ENCODE measurements at places on chromosomes 4 and X.

- peak; percentile 92 for DNase-seq
Measured at GRCh38 chr4:183659029-183659871, at the start of the genes RWDD4 and TRAPPC11. TSS of gene RWDD4 (minus strand) at chr4:183659185. CDS start at chr4:183658952, 233 bp downstream. TSS of gene TRAPPC11 (plus strand) at chr4:183659293. CDS start at chr4:183663868, 4,575 bp downstream.

GRCh38 chr4:81457921-81458520 lies 13.7 kb downstream of the RASGEF1B start:
- DNase-seq = no peak

DNA sequence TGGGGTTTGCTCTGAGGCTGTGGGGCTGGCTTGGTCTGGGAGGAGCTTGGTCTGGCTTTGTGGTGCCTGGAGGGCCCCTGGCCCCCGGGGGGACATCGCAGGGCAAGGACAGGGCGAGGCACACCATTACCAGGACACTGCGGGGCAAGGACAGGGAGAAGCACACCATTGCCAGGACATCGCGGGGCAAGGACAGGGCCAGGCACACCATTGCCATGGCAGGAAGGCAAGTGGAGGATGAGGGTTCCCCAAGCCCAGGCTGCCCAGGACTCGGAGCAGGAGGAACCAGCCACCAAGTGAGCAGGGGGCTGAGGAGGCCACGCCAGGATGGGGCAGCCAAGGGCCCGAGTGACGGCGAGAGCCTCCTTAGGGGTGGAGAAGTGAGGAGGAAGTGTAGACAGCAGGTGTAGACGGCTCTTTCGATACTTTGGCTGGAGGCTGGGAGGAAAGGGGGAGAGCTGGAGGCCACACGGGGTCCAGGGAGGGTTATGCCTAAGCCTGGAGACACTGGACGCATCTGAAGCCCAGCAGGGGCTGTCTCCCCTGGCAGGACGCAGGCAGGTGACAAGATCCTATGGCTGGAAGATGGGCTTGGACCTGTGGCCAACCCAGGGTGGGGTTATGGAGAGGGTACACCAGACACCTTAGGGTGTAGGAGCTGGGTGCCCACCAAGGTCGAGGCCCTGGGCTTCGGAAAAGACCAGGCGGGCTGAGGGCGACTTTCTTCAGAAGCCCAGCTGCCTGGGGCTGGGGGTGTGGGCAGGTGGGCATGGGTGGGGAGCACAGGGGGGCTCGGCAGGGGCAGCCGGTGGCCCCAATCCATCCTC lies 7.3 kb downstream of the NKX1-1 start:
- DNase-seq = no peak

DNA sequence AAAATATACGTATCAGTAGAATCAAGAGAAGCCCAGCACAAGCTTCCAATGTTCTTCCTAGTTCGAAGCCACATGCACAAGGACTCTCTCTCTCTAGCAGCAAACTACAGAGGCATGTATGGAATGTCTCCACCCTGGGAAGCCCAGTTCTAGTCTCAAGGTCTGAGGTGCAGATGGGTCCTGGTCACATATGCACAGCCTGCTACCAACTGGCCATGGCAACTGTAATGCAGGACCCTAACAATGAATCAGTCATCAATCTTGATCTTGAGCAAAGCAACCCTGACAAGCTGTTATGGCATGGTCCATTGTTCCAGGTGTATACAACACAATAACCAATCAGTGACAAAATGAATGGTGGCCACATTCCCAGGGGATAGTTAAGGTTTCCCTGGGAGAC lies 55.8 kb downstream of the MBNL3 start:
- DNase-seq = no peak

DNA sequence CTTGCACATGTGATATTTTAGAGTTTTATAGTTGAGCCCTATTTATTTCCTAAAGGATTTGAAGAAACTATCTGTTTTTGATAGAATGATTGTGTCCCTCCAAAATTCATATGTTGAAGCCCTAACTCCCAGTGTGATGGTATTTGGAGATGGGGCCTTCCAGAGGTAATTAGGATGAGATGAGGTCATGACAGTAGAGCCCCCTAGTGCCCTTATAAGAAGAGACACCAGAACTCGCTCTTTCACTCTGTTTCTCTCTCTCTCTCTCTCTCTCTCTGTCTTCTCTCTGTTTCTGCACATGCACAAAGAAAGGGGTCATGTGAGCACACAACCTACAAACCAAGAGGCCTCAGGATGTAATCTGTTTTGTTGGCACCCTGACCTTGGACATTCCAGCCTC lies 921.9 kb upstream of the DIAPH2 start:
- DNase-seq = no peak

- DNase-seq = no peak
Measured at GRCh38 chr4:135605076-135605475, 1403.5 kb upstream of the PABPC4L start.

GRCh38 chrX:110167952-110168451 lies 149.9 kb downstream of the AMMECR1 start:
- no peak for DNase-seq

DNA sequence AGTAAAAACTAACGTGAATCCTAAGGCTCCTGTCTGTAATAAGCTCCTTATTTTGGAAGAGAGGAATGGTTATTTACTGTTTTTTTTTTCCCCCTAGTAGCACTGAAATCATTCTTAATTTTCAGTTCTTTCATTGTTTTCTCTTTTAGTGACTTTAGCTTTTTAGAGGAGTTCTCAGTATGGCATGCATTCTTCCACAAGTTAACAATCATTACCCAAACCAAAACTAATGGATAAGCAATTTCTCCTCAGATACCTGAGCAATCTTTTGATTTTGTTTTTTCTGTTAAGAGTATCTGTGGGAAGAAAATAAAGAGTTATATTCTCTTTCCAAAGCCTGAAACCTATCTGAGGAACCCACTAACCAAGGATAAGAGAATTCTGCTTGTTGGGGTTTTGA lies 16.7 kb upstream of the PPA2 start:
- DNase-seq = no peak

DNA sequence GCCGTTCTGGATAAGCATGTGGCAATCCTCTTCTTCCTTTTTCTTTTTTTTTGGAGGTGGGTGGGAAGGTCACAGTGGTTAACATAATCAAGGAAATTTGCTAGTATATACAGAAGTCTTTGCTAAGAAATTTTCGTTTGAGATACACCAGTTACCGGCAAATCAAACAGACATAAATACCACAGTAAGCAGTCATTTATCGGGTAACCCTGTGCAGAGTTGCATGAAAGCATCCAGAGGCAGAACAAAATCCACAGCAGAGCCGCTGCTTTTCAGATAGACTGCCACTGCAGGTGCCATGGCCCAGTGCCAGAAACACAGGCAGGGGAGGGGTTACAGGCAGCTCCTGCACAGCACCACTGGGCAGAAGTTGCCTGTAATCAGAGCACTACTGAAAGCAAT lies 179.1 kb upstream of the MAB21L2 start:
- DNase-seq = no peak

- DNase-seq = no peak
Measured at GRCh38 chrX:40761762-40762161, 26.4 kb upstream of the MED14 start.

DNA sequence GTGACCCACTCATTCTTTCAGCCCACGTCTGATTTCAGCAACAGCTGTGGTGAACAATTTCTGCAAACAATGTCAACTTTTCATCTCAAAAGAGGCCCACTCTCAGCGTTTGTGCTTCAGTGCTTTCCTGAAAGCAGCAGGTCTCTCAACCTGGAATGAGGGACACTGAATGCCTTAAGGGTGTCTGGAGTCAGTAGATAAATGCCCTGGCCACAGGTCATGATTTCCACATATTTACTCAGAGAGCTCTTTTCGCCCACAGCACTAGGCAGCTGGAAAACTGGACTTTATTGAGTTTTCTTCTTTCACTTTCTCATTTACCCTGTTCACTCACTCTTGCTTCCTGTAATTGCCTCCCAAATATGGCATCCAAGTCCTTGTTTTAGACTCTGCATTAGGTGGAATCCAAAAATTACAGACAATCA lies 52.8 kb downstream of the NPFFR2 start:
- no peak for DNase-seq

- no peak for DNase-seq
Measured at GRCh38 chr4:91256043-91256442, 1047.7 kb upstream of the GRID2 start.

- DNase-seq = no peak
Measured at GRCh38 chrX:618761-619450, 11.7 kb upstream of the SHOX start.

DNA sequence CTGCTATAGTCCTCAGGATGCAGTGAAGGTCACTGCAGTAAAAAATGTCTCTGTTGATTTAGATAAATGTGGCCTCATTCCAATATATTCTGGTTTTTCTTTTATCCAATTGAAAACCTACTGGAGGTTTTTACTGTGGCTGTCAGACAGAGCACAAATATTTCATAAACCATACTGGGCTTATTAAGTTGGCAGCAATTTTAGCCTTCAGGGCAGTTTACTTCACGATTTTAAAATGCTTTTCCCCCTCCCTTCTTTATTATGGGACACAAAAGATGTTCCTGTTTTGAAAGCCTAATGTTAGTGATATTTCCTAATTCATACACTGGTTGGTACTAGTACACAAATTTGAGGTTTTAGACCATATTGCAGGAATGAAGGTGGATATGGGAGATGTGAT lies 939.4 kb downstream of the C4orf33 start:
- DNase-seq = no peak

DNA sequence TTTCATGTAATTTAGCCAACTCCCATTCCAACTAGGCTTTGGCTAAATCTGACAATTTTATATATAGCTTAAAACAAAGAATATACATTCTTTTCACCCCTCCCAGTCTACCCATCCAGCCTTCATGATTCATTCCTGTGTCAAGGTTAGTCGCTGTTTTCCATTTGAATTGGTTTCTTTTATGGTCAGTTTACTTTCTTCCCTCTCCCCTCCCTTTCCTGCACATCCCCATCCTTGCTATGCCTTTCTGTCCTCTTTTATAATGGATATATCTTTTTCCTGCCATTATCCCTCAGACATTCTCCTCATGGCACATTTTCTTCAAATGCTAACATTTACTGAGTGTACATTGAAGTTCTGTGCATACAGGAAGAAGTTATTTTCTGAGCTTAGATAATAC lies 4.7 kb downstream of the ZXDB start:
- DNase-seq = no peak

GRCh38 chr4:159045321-159045720 lies 57.6 kb upstream of the RAPGEF2 start:
- no peak for DNase-seq

DNA sequence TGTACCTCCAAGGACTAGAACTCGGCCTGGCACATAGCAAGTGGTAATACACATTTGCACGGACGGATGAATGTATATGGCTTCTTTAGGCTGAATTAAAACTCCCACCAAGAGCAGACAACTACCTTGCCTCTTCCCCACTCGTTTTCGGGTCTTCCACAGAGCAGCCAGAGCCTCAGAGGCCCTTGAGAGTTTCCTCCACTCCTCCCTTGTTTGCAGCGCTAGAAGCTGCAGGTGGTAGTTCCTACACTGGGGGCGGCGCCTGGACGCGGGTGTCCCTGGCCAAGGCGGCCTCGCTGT lies 10.2 kb upstream of the INTU start:
- DNase-seq = no peak

- DNase-seq = no peak
Measured at GRCh38 chr4:123554801-123555232, 158.2 kb downstream of the SPRY1 start.

DNA sequence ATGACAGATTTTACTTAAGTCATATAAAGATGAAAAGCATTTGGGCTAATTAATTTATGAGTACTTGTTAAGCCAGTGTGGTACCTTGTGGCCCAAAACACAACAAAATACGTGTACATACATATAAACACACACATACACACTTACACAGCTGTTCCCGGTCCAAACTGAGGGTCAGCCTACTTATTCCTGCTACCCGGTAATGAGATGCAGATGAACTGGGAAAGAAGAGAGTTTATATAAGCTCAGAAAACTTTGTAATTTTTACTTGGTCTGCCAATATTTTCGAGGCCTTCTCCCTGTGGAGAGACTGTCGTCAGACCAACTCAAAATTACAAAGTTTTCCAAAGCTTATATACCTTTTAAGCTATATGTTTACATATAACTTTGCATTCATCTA lies 25.8 kb upstream of the PBDC1 start:
- DNase-seq = no peak

DNA sequence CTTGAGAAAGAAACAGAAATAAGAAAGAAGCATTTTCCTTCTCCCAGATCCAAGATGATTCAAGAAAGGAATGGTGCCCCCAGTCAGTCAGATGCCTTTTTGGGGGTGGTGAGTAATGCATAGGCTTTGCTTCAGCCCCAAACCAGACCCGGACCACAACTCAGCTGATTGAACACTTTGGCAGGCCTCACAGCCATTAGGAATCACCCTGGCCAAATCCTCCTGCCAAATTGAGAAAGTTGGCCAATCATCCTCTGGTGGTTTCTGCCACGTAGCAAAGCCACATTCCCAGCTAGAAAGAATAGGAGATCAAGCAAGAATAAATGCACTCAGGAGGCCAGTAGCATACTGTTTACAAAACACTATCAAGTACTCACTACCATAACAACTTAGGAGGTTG lies 33.7 kb downstream of the FRMD7 start:
- DNase-seq = no peak

GRCh38 chr4:113997206-113997605 lies 17.8 kb upstream of the ARSJ start:
- DNase-seq = no peak

DNA sequence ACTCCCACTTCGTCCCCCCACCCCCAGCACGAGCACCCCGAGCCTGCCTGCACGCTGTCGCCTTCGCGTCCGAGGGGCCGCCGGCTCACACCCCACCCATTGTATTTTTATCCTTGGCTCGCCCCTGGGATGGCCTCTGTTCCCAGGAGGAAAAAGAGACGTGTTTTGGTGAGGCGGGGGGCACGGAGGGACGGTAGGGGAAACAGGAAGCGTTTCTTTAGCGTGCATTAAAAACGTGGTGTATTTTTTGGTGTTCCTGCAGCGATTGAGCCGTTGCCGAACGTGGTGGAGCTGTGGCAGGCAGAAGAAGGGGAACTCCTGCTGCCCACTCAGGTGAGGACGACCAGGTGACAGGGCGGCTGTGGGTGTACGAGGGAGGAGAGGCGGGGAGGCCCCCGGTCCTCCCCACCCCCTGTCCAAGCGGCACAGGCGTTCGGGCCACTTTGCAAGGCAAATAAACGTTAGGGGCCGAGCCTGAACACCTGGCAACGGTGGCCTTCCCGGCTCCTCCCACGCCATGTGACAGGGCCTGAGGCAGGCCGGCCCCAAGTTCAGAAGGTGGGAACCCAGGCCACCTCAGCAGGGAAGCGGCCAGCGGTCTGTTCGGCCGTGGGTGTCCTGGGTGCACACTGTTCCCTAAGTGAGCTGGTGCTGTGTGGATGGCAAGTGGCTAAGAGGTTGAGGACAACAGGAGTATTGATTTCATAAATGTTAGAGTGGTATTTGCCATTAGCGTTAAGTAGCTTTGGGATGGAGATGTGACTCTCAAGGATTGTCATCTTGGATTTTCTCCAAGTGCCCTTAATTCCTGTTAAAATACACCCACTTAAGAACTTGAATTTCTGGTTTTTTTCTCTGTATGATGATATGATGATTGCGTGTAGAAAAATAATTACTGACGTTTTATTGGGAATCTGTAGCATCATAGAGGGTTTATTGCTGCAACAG lies 1.1 kb downstream of the TMEM131L start:
- peak; percentile 40 for DNase-seq

- DNase-seq = no peak
Measured at GRCh38 chr4:139767168-139767567, 101.5 kb downstream of the MGST2 start.

GRCh38 chr4:48566034-48566384 lies 76.0 kb downstream of the ZAR1 start:
- DNase-seq = no peak

- peak; percentile 64 for DNase-seq
Measured at GRCh38 chr4:101527188-101527587, 179.9 kb upstream of the PPP3CA start.
